ENCODE measurements at places on chromosomes 4 and X.

- no peak for DNase-seq
Observed at GRCh38 chrX:47231167-47231566, 1.6 kb upstream of the USP11 start.

GRCh38 chrX:118630848-118631247 is 96.6 kb upstream of the IL13RA1 start:
- DNase-seq = no peak

GRCh38 chr4:183588691-183589090 is 70.3 kb downstream of the RWDD4 start:
- no peak for DNase-seq

DNA sequence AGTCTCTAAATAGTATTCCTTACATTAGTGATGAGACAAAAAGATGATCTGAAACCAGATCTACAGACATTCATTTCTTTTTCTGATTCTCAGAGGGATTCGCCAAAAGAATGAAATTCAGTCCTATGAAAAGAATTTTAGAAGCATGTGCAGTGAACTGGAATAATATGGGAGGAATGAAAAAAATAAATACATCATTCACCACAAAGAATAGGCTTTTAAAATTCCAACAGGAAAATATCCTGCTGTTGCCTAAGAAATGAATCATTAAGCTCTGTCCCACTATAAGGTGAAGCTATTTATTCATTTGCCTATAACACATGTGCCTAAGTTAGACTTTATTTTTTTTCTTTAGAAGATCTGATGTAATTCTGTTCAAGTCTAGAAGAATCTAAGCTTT is 165.9 kb downstream of the IL15 start:
- no peak for DNase-seq

- no peak for DNase-seq
Observed at GRCh38 chr4:81495345-81495744, 23.6 kb upstream of the RASGEF1B start.

All from stimulated activated CD8-positive, alpha-beta memory T cell treated with anti-CD3 and anti-CD28 coated beads, Interleukin-7, amount 100 ng/mL, for 1 hour (primary cell).